ENCODE measurements at places on chromosomes 16 and 17. TPM values are rescaled to one million over a fixed set of nuclear protein-coding genes. Genes with fewer than 3 reads are reported as not detected.

GRCh38 chr16:78570399-78571141 lies 471.1 kb downstream of the WWOX start:
- no peak for DNase-seq

DNA sequence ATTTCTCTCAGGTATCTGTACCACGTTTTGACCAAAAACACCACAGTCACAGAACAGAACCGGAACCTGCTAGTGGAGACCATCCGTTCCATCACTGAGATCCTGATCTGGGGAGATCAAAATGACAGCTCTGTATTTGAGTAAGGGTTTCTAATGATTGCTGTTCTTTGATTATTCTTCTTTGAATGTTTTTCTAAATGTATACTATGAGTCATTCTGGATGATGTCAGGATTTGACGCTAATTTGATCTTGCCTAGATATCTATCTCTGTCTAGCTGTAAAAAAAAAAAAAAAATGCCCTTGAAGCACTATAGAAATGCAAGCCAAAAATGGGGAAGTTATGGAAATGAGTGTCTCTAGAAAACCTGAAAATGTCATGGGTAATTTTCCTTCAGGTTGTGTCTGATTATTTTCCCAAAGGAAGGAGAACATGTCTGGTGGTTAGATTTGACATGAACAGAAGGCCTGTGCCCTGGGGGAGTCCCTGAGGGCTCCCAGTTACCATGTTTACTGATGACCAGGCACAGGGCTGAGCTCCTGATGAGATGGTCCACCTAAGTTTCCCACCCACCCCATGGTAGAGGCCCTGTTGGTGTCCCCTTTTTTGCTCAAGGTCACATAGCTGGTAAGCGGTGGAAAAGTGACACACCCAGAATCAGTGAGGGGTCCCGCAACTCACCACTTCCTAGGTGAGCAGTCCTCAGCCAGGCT lies 13.6 kb downstream of the CLEC16A start:
- no peak for DNase-seq

Gene OTOA
- total RNA-seq, result not detected

Gene TBCD
- 101 TPM for total RNA-seq

Gene CLN3
- total RNA-seq, result 23.0 TPM

DNA sequence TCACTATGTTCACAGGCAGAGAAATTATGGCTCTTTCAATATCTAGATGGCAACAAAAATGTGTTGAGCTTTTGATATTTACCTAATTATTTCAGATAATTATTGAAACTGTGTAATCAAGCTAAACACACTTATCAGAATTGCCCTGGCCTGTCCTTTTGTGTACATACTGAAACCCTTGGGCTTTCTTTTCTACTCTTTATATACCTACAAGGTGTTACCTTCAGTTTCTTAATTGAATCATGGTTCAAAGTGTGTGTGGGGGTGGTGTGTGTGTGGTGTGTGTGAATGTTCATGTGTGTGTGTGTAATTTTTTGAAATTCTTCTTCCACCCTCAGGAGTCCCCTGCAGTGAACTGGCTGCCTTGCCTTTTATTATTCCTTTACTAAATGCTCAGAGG lies 506.8 kb upstream of the SOX9 start:
- DNase-seq, result no peak

GRCh38 chr17:9456330-9456729 lies 119.3 kb downstream of the STX8 start:
- no peak for DNase-seq

Gene BTBD17
- total RNA-seq, result 1.4 TPM

DNA sequence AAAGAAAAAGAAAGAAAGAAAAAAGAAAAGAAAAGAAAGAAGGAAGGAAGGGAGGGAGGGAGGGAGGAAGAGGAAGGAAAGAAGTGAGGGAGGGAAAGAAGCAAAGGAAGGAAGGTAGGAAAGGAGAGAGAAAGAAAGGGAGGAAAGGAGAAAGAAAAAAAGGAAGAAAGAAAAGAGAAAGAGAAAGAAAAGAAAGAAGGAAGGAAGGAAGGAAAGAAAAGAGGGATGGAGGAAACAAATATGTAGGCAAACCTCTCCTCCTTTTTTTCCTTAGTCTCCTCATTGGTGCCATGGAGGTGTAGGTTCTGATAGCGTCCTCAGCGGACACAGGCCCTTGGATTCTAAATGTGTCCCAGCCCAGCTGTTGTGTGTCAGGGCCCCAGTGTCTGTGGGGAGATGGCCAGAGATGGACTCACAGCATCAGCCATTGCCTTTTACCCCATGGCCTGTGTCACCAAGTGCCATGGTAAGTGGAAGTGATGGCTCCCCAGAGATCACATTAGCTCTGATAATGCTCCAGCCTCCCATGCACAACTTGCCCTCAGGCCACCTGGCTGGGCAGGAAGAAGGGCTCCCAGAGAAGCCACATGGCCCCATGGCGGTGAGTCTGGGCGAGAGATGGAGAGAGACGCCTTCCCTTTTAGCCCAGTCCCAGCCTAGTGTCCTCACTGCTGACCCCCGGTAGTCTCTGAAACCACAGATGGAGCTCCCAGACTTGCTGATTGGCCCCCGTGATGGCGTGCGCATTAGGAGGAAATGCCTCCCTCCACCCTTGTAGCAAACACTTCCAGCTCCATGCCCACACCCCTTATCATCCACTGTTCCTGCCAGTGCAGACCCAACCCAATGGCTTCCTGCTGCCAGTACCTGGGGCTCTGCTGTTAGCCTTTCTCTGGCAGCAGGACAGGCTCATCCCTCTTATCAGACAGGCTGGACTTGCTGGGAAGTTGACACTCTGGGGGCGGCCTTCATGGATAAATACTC lies 3.7 kb upstream of the SLC6A2 start:
- no peak for DNase-seq

- DNase-seq, result no peak
These were observed 37.4 kb downstream of the TOM1L2 start for GRCh38 chr17:17934806-17935205.

- DNase-seq, result no peak
These were observed 4.6 kb downstream of the MMP28 start for GRCh38 chr17:35790841-35791240.

GRCh38 chr16:72845322-72846020 lies 202.5 kb downstream of the ZFHX3 start:
- DNase-seq, result no peak

Gene PTGES3L
- 2.7 TPM for total RNA-seq

- no peak for DNase-seq
These were observed 208.2 kb downstream of the ZNF423 start for GRCh38 chr16:49647673-49648072.

- DNase-seq, result no peak
These were observed 1685.0 kb downstream of the TP53TG3F start for GRCh38 chr16:35144212-35144932.

DNA sequence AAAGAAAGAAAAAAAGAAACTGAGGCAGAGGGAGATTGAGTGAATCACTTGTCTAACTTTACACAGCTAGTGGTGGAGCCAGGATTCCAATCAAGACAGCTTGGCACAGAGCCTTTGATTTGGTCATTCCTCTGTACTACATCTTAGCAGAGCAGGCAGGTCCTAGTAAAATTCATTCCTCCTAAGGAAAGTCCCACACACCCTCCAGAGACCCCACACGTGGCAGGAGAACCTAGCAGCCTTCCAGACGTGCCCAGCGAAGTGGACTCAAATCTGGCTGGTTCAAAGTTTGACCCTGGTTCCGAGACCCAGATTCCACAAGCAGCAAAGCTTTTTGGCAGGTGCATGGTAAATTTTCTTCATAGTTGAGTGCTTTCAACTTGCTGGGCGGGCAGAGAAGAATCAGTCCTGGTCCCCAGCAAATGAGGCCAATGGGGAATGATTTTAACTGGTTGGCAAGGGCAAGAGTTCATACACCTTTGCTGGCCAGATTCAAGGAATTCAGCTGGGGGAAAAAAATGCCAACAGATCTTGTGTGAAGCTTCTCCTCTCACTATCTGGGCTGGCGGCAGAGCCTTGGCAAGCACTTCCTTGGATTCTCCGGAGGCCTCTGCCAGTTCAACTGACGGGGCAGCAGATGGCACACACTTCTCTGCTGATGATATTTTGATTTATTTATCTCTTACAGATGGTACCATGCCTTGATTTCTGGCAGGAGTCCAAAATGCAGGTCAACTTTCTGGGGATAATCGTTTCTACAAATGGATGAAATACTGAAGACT lies 82.4 kb downstream of the GSG1L start:
- DNase-seq, result no peak

DNA sequence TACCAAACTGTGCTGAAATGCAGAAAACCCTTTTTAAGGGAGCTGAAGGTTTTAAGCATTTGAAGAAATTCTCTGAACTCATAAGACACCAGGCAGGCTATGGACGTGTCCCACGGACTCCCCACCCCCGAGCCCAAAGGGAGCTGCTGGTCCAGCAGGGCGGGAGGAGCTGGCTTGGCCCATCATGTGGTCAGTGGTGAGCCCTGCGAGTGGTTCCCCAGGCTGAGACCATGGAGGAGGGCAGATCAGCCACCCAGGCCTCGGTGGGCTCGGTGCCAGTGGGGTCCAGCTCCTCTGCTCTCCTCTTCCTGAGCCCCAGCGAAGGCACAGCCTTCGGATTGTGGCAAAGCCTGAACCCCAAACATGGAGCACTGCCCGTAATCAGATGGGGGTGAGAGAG lies 27.0 kb downstream of the LGALS3BP start:
- peak; percentile 35 for DNase-seq

DNA sequence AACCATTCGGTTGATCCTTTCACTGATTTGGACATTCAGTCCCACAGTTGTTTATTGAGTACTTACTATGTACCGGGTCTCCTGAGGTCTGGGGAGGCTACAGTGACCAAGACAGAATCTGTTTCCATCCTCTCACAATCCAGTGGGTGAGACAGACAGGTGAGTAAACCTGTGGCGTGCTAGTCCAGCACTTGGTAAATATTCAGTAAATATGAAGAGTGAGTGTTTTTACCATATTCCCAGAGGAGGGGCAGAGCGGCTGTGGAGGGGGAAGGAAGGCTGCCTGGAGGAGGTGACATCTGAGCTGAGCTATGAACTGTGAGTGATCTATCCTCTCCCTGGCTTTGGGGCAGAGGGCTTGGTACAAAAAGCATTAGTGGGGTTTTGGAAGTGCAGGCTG lies 31.4 kb downstream of the CCR7 start:
- DNase-seq, result no peak

DNA sequence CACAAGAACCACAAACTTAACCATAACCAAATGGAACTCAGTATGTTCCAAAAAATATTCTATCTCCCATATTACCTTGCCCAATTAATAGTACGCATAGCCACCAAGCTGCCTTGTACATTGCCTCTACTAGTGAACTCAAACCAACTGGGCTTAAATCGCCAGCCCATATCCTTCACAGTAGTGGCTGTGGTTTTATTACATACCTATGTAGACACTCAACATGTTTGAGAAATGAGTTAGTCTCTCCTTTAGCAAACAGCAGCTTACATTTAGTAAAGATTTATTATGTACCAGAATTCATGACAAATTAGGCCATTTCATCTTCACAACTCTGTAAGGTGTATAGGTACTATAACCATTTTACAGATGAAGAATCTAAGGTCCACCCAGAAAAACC lies 41.4 kb downstream of the GRB2 start:
- DNase-seq, result no peak

DNA sequence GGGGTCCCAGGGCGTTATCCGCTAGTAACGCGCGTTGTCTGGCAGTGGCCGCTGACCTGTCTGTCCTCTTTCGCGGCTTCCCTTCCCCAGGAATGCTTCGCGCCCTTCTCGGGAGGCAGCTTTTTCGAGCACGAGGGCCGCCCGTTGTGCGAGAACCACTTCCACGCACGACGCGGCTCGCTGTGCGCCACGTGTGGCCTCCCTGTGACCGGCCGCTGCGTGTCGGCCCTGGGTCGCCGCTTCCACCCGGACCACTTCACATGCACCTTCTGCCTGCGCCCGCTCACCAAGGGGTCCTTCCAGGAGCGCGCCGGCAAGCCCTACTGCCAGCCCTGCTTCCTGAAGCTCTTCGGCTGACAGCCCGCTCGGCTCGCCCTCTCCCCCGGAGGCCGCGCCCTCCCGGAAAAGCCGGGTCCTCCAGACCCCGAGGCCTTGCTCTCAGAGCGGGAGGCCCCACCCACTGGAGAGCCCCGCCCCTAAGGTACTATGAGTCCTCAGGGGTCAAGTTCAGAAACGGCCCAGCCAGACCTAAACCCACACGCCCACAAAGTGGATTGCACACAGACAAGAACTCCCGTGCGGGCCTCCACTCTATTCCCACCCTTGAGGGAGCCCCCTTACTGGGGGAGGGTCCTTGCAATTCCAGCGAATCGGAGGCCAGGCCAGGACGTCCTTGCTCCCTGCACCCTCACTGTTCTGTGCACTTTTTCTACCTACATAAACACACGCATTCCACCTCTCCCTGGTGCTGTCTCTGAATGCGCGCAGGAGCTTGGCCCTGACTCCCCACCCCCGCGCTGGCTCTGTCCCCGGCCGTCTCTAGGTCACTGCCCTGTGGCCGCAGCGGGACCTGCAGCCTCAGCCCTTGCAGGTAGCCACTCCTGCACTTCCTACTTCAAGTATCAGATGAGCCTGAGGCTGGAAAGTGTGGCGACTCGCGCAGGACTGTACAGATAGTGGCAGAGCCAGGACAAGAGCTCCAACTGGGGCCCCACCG lies 5.4 kb upstream of the SLC5A2 start:
- peak; percentile 97 for DNase-seq

Gene CCT6B
- 0.48 TPM for total RNA-seq

Gene CACNG3
- total RNA-seq, result not detected

DNA sequence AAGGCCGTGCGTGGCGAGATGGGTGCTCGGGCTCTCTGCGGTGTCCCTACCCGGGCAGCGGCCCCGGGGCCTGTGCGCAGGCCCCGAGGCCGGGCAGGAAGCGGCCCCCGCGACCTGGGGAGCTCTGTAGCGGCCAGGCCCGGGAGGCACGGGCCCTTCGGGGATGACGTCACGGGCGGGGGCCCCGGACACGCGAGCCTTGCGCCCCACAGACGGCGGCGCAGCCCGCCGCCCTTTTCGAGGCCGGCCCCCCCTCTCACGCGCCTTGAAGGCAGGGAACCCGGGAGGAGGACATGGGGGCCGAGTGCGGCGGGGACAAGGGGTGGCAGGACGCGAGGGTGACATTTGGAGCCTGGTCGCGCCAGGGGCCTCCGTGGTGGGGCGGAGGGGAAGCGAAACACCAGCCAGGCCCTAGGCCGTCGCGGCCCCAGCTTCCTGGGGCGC lies 1.1 kb downstream of the RAI1 start:
- peak; percentile 80 for DNase-seq

DNA sequence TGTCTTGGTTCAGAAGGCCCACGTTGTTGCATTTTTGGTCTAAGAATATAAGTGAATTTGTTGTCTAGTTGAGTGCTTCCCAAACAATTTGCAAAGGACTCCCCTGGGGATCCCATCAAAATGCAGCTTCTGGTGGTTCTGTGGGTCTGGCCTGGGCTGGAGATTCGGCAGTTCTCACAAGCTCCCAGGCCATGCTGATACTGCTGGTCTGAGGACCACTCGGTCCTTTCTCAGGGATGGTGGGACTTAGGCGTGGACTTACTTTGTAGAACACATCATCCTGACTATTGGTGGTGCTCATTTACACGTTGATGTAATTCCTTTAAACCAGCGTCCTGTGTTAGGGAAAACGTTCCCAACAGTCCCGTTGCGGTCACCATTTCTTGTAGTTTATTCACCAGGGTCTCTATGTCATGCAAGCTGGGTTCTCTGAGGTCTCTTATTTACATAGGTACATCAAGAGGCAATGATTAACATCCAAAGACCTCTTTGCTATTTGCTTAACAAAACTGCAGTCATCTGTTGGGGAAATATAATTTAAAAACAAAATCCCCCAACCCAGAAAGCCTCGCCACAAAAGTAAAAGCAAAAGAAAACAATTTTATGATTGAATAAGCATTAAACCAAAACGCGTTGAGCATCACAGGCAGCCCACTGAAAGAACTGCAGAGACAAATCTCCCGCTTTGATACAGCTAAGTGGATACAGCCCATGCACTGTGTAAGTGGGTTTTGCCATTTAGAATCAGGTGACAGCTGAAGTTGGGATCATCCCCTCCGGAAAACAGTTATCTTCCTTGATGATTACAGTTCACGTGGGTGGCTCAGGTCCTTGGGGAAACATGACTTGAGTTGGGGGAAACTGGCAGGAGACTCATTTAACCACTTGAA lies 39.0 kb upstream of the SEC14L1 start:
- DNase-seq, result no peak

Measured in H7 (cell line).